Stimulated activated CD4-positive, alpha-beta T cell treated with anti-CD3 and anti-CD28 coated beads, Interleukin-2, amount 100 ng/mL, for 48 hours (primary cell): ENCODE measurements at places on chromosomes 11 and 22.

DNA sequence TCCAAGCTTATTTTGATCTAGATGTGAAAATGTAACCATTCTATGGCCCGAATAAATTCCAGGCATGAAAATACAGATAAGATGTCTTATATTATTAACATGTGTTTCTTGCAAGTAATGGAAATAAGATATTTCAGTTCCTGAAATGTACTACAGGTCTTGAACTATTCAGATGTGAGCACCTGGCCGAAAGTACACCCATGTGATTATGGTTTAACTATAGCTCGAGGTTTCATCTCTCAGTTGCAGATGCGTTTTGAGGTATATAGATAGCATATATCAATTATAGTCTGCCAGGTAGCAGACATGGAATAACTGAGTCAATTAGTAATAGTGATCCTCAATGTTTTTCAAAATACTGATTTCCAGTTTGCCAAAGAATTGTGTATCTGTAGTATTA lies 68.3 kb downstream of the DDIAS start:
- no peak for DNase-seq

- DNase-seq, result no peak
These were observed 336.1 kb upstream of the C11orf87 start for GRCh38 chr11:109085708-109086373.

- DNase-seq, result no peak
These were observed 18.2 kb downstream of the EPS8L2 start for GRCh38 chr11:724049-724777.

GRCh38 chr22:46030231-46030880 lies 53.4 kb upstream of the WNT7B start:
- DNase-seq, result no peak
